Activated naive CD4-positive, alpha-beta T cell treated with anti-CD3 and anti-CD28 coated beads for 36 hours (primary cell): ENCODE measurements at places on chromosomes 4 and X.

- peak; percentile 6 for DNase-seq
Measured at GRCh38 chr4:80268081-80268823, 1.8 kb downstream of the FGF5 start.

DNA sequence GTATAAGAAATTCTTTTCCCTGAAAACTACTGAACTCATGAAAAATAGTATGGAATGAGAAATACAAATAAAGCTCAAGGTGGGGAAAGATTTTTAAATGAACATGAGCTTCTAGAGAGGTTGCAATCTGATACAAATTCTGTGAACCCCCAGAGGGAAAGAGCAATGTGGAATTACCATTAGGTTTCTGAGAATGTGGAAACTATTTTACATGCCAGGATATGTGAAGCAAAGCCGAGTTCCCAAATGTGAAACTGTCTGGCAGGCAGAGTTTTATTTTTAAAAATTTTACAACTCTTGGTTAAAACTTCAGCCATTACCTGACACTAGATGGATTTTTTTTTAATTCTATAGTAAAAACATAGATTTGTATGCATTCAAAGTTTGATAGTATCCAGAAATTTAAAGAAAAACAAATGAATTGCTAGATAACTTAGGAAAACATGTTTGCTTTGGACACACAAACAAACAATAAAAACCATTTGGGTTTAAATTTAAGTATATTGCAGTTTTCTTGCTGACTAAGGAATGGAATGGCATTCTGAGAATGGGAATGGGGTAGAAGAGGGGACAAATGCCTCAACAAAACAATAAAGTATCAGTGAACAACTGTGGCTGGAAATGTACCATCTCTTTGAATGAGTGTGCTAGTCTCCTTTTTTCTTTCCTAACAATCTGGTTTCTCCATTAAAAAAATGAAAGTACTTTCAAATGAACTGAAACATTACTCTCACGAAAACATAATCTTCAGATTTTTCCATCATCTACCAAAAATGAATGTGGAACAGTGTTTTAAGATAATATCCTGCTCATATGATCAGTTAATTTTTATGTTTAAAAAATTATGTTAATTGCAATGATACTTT, 99.6 kb downstream of the PCDH18 start:
- DNase-seq, result no peak

GRCh38 chr4:39085891-39086290, 23.9 kb downstream of the KLHL5 start:
- no peak for DNase-seq

DNA sequence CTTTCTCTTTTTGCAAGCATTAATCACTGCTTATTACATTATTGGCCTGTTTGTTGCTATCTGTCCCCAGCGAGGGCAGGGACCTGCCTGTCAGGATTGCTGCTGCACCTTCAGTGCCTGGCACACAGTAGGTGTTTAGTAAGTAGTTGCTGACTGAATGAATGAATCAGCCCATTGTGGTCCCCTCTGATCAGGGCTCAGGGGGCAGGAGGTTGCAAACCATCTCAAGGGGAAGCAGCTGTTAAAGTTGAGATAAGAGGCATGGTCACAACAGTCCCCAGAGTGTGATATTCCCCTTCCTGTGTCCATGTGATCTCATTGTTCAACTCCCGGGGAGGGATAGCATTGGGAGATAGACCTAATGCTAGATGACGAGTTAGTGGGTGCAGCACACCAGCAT, 85.4 kb downstream of the WFS1 start:
- DNase-seq, result no peak

- DNase-seq, result peak; percentile 7
Measured at GRCh38 chr4:125315576-125316400, 1.0 kb downstream of the FAT4 start.

GRCh38 chr4:179007755-179008154, 1565.5 kb upstream of the AGA start:
- DNase-seq, result no peak
